ENCODE measurements at places on chromosomes 11 and 22.
A peak's percentile ranks its signal among the peaks of the same experiment; 100 is the strongest.

GRCh38 chr11:112794331-112794846 lies 166.8 kb upstream of the NCAM1 start:
- H3K4me3 ChIP-seq = no peak overlapping the region
- DNase-seq = no peak
- H3K4me1 ChIP-seq = peaks cover 8% of the 10 kb centered on the region
- no peak overlapping the region for H3K27ac ChIP-seq
- H3K36me3 ChIP-seq = no peaks in the 10 kb centered on the region

GRCh38 chr11:48193876-48194275 lies 22.7 kb upstream of the OR4B1 start:
- no peak overlapping the region for H3K27ac ChIP-seq
- H3K4me1 ChIP-seq = no peaks in the 10 kb centered on the region
- no peaks in the 10 kb centered on the region for H3K27me3 ChIP-seq
- no peak for DNase-seq
- H3K4me3 ChIP-seq = no peak overlapping the region

GRCh38 chr11:1759851-1760220 lies 3.9 kb downstream of the CTSD start:
- no peaks in the 10 kb centered on the region for H3K27me3 ChIP-seq
- H3K4me1 ChIP-seq = peaks cover 12% of the 10 kb centered on the region
- no peaks in the 10 kb centered on the region for H3K36me3 ChIP-seq
- H3K27ac ChIP-seq = no peak overlapping the region
- DNase-seq = no peak

DNA sequence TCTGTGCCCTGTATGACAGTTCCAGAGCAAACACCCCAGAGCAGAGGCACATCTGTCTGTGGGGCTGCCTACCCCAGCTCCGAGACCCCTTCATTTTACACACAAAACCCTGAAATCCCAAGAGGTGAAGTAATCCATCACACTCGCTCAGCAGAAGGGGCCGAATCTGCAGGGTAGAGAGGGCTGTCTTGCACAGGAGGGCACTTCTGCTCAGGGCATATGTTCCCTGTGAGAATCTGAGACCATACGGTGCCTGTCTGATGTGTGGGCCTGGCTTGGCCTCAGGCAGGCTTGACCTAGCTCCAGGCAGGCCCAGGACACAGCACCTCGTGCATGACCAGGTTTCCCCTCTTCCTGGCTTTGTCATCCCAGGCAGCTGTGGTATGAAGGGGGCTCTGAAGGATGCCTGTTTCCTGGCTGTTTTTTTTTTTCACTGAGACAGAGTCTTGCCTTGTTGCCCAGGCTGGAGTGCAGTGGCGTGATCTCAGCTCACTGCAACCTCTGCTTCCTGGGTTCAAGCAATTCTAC lies 37.2 kb downstream of the GRIK4 start:
- peaks cover 19% of the 10 kb centered on the region for H3K4me1 ChIP-seq
- H3K27ac ChIP-seq = peak overlapping the region; percentile 41
- no peak overlapping the region for H3K4me3 ChIP-seq
- no peak for DNase-seq
- H3K36me3 ChIP-seq = no peaks in the 10 kb centered on the region

- H3K4me1 ChIP-seq = no peaks in the 10 kb centered on the region
- no peak for DNase-seq
- no peak overlapping the region for H3K4me3 ChIP-seq
- H3K27ac ChIP-seq = no peak overlapping the region
Observed at GRCh38 chr11:77322506-77322905, 21.0 kb upstream of the GDPD4 start.

DNA sequence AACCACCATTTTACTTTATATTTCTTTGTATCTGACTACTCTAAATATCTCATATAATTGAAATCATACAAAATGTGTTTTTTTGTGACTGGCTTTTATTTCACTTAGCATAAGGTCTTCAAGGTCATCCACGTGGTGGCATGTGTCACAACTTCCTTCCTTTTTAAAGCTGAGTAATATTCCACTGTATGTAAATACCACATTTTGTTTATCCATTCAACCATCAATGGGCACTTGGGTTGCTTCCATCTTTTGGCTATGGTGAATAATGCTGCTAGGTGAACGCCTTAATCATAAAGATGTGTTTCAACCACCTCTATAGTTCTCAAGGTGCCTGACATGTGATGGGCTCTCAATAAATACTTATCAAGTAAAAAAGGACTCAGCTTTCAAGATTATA lies 15.5 kb downstream of the RAB30 start:
- H3K4me3 ChIP-seq = no peak overlapping the region
- no peak overlapping the region for H3K27ac ChIP-seq
- no peak for DNase-seq

DNA sequence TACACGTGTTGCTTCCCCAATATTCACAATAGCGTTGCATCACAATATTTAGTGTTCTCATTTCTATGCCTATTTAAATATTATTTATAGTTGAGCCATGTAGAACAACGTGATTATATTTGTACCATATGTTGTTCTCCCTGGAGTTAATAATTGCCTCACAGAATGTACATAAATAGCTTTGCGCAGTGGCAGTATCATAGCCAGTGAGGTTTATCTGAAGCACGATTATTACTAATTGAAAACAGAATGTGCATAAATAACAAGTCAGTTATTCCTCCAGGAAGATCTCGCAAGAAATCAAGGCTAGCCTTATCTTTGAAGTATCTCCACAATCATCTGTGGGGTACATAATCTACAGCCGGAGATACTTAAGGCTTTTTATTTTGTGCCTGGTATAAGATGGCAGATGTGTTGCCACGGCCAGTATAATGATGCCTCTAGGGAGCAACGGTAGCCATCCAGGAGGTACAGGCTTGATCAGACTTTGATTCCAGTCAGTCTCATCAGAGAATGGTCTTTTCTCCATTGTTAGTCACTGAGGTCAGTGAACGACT lies 197.5 kb downstream of the MSANTD4 start:
- no peak for DNase-seq
- no peak overlapping the region for H3K27ac ChIP-seq
- no peaks in the 10 kb centered on the region for H3K4me1 ChIP-seq
- no peaks in the 10 kb centered on the region for H3K27me3 ChIP-seq
- H3K36me3 ChIP-seq = no peaks in the 10 kb centered on the region
- no peak overlapping the region for H3K4me3 ChIP-seq

DNA sequence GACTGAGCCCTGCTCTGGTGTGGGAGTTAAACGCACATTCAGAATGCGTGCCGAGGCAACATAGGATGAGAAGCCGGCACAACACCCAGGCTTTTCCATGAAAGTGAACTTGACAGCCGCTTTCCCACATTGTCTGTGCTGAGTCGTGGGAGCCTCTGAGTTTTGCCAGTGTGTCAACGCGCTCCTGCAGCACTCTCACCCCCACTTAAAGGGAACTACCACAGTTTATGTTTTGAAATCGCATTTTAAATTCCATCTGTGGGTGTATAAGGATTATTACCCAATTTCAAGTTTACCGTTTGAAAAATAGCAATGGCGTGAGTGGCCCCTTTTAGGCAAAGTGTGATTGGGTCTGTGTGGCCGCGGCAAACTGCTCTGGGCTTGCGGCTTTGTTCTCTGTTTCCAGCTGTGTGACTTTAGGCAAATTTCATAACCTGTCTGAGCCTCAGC lies 81.5 kb downstream of the FBLN1 start:
- no peaks in the 10 kb centered on the region for H3K27me3 ChIP-seq
- no peak overlapping the region for H3K4me3 ChIP-seq
- H3K4me1 ChIP-seq = no peaks in the 10 kb centered on the region
- no peak for DNase-seq
- no peaks in the 10 kb centered on the region for H3K36me3 ChIP-seq

GRCh38 chr22:17257121-17258001 lies 38.1 kb upstream of the ADA2 start:
- peaks cover 16% of the 10 kb centered on the region for H3K4me1 ChIP-seq
- H3K27me3 ChIP-seq = no peaks in the 10 kb centered on the region
- peak overlapping the region; percentile 84 for H3K27ac ChIP-seq
- no peak for DNase-seq

GRCh38 chr22:27614006-27614649 lies 187.4 kb downstream of the MN1 start:
- H3K27me3 ChIP-seq = peaks cover 22% of the 10 kb centered on the region
- H3K27ac ChIP-seq = no peak overlapping the region
- H3K4me3 ChIP-seq = no peak overlapping the region
- no peaks in the 10 kb centered on the region for H3K36me3 ChIP-seq
- H3K4me1 ChIP-seq = no peaks in the 10 kb centered on the region

- H3K27me3 ChIP-seq = no peaks in the 10 kb centered on the region
- H3K27ac ChIP-seq = no peak overlapping the region
- no peaks in the 10 kb centered on the region for H3K4me1 ChIP-seq
- H3K4me3 ChIP-seq = no peak overlapping the region
- no peak for DNase-seq
- H3K36me3 ChIP-seq = no peaks in the 10 kb centered on the region
Observed at GRCh38 chr22:29750559-29751538, 16.0 kb downstream of the ZMAT5 start.

DNA sequence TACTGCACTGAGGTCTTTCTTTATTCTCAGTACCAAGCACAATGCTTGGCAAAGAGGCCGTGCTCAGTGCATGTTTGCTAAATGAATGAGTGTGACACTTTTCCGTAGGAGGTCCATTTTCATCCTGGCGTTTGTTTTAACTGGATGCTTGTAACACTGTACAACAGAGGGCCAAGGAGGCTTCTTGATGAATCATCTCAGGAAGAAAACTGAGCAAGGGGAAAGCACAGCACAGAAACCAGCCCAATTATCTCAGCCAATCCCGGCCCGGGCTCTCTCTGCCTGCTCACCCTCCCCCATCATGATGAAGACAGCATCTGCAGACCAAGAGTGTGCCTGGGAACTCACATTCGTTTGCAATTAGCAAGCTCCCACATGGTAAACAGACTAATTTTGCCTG lies 570.3 kb downstream of the OPCML start:
- no peak overlapping the region for H3K4me3 ChIP-seq
- DNase-seq = peak; percentile 16
- no peaks in the 10 kb centered on the region for H3K4me1 ChIP-seq
- no peak overlapping the region for H3K27ac ChIP-seq
- H3K36me3 ChIP-seq = no peaks in the 10 kb centered on the region
- peaks cover 9% of the 10 kb centered on the region for H3K27me3 ChIP-seq

DNA sequence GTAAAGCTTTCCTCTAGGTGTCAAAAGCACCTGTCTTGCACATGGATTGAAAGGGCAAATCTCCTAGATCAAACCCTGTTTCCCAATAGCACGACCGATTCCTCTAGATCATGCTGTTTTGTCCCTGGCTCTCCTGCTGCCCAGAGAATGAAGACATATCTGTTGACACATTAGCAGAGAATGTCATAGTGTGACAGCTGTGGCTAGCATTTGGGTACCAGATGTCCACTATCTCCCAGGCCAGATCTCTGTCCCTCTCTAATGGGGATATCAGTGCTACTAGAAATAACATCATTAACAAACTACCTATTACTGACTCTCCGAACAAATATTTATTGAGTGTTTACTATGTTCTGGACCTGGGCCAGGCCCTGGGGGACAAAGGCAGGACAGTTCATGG lies 72.4 kb upstream of the ISX start:
- H3K27me3 ChIP-seq = no peaks in the 10 kb centered on the region
- no peak for DNase-seq
- no peaks in the 10 kb centered on the region for H3K36me3 ChIP-seq
- no peak overlapping the region for H3K4me3 ChIP-seq
- no peak overlapping the region for H3K27ac ChIP-seq
- no peaks in the 10 kb centered on the region for H3K4me1 ChIP-seq

DNA sequence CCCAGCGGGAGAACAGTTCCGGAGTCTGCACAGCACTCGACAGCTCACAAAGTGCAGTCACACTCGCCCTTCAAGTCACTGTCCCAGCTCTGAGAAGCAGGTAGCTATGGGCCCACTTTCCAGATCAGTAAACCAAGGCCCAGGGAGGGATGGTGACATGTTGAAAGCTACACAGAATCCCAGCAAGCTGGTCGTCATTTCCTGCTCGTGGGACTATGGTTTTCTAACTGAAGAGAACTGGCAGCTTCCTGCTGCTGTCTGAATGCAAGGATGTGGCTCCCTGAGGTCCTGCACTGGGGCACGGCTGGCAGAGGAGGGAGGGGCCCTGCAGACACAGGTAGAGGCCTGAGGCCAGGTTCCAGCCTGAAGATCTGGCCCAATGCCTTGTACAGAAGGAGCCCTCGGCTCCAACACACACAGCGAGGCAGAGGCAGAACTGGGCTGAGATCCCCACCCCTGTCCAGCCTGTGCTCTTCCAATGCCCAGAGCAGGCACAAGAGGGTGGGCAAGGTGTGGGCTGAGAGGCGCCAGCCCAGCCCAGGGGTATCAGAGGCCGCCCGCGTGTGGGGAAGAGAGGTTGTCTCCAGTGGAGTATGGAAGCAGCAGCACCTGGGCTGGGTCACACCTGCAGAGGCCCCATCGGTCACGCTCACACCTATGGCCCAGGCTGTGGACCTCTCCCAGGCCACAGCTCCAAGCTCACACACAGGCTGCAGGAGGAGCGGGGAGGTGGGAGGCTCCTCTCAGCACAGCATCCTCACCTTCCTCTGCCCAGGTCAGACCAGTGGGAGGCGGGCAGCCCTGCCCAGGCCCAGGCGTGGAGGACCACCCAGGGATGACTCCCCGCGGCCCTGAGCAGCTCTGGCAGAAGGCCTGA lies 119.2 kb downstream of the PHF21B start:
- no peaks in the 10 kb centered on the region for H3K27me3 ChIP-seq
- no peaks in the 10 kb centered on the region for H3K36me3 ChIP-seq
- no peak overlapping the region for H3K27ac ChIP-seq
- no peak for DNase-seq
- H3K4me1 ChIP-seq = no peaks in the 10 kb centered on the region
- H3K4me3 ChIP-seq = no peak overlapping the region

DNA sequence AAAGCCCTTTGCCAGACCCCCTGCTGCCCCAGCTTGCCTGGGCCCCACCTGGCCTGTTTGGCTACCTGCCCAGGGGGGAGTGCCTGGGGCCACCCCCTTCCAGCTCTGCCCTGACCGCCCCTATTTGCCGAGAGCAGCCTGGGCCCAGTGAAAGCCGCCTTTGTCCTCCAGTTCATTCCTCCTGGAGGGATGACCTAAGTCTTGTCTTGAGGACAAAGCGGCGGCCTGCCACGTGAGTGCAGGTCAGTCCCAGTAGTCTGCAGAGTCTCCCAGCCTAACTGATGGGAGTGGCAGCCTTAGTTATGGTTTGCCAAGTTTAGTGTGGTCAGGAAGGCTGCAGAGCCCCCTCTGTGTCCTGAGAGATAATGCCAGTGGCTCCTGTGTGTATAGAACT lies 115.9 kb upstream of the CRYBB3 start:
- H3K27ac ChIP-seq = peak overlapping the region; percentile 50
- no peaks in the 10 kb centered on the region for H3K36me3 ChIP-seq
- H3K4me3 ChIP-seq = no peak overlapping the region
- DNase-seq = peak; percentile 38

DNA sequence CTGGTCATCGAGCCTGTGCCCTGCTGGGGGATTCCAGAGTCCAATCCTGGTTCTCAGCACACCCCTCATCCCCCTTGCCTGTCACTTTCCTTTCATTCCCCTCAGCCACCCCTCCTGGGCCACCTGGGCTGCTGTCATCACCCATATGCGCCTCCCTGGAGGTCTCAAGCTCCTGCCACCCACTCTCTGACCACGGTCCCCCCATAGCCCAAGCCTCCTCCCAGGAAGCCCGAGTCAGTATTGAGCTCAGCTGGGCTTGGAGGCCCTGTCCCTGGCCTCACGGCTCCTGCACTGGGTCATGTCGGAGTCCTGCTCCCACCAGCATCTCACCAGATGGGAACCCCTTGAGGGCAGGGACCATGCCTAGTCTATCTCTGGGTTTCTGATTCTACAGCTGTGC lies 44.6 kb downstream of the NFAM1 start:
- no peak overlapping the region for H3K4me3 ChIP-seq
- H3K4me1 ChIP-seq = no peaks in the 10 kb centered on the region
- H3K27ac ChIP-seq = no peak overlapping the region
- no peak for DNase-seq
- H3K27me3 ChIP-seq = no peaks in the 10 kb centered on the region

Measured in hepatocyte (in vitro differentiated cells).